Dermis microvascular lymphatic vessel endothelial cell (primary cell): ENCODE measurements at places on chromosomes 7 and 10.
A peak's percentile ranks its signal among the peaks of the same experiment; 100 is the strongest.

DNA sequence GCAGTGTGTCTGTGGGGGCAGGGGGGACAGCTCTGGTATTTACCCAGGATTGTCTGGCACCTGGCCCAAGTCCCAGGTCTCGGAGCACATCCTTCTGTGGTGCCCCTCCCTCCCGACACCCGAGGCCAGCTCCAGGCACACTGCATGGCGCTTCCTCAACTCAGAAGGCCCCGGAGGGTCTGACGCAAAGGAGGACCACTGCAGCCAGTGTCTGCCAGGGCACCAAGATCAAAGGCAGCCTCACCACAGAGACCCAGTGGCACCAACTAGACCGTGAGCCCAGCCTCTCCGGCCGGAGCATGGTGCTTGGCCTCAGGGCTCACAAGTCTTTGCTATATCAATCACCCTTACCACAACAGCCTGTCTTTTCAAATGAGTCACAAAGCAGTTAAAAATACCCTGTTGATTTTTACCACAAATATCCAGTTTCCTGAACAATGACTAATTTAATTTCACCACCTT is 99.3 kb upstream of the DDC start:
- peak; percentile 81 for DNase-seq

DNA sequence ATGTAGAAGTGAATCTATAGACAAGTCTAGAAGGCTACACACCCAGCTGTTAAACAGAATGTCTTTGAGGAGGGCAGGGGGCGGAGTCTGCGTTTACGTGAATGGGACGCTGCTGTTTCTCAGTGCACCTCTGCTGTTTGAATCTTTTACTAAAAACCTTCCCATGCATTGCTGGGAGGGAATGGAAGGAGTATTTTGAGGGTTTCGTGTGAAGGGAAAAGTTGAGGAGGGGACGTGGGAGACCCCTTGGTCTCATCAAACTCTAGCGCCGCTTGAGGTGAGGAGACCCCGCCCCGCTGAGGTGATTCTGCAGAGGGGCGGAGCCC is 492 bp upstream of the VCL start:
- DNase-seq, result no peak

- DNase-seq, result no peak
These were observed 270.7 kb downstream of the PARD3 start for GRCh38 chr10:34544400-34544799.

GRCh38 chr10:42578019-42578418 is 60.4 kb downstream of the ZNF33B start:
- no peak for DNase-seq

DNA sequence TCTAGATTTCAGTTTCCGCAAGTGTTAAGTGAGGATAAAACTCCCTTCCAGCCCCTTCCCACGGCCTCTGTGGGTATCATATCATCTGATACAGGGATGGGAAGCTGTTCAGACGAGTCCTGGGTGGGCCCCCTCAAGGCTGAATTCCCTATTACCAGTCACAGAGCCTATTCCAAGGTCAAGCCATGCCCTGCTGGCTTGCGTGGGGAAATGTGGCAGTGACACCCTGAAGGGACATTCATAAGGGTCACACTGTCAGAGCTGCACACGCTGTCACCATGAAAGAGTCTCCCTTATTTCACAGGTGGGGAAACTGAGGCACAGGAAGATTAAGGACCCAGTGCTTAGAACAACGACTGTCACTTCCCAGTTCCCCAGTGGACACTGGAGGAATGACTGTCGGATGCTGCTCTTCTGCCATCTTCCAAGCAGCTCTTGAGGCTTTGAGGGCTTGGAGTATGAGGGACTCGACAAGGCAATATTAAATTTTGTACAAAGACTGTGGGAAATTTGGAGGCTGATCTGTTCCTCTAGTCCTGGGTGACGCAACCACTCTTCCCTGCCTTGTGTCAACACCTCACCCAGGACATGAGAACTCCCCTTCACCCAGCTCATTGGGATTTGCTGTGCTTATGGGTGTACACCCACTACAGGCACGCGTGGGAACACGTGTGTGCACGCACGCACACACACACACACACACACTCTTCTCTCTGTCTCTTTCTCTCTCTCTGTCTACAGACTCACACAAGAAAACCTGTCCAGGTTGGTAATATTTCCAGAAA is 386.0 kb downstream of the RPS24 start:
- DNase-seq, result no peak

GRCh38 chr7:80634505-80634904 is 3.9 kb upstream of the CD36 start:
- DNase-seq, result peak; percentile 31

GRCh38 chr7:99784007-99784406 is at the start of gene CYP3A4:
Gene CYP3A4, minus strand, starts transcription at chr7:99784184. Its CDS starts 103 bp downstream, at chr7:99784081.
- DNase-seq, result no peak

- no peak for DNase-seq
These were observed 33.8 kb downstream of the GNG11 start for GRCh38 chr7:93955304-93955703.

DNA sequence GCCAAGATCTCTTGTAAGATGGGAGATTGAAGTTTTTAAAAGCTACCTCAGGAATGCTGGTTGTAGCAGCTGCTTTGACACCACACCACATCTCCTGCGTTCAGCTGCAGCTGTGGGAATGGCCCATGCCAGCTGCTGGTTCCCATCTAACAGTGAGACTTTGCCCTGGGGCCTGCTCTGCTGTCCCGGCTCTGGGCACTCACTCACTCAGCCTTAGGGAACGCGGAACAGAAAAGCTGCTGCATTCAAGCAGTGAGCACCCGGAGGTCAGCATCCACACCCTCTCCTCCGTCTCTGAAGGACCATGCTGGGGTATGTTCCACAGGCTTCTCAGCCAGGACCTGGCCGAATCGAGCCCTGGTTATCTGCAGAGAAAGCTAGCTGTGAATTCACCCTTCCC is 197.1 kb upstream of the CXCL12 start:
- DNase-seq, result no peak

GRCh38 chr10:49759787-49760551 is 2.2 kb downstream of the OGDHL start:
- DNase-seq, result no peak

GRCh38 chr10:126226988-126227761 is 161.1 kb downstream of the ADAM12 start:
- no peak for DNase-seq

GRCh38 chr10:101601541-101601940 is 13.4 kb downstream of the DPCD start:
- no peak for DNase-seq

DNA sequence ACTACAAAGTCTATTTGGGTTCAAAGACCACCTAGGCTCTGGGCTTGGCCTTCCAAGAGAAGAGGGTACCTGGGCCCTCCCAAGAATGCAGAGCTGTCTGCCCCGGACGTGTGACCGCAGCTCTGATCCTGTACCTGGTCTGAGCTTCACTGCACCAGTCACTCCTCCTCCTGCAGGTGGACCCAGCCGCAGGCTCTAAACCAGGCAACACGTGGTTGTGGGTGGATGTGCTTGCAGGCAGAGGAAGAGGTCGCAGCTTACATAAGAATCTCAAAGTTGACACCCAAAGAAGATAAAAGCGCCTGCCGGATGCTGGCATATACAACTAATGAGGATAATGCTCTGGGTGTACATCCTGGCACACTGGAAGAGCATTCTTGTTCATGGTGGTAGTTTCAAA is 9.4 kb upstream of the PFKP start:
- DNase-seq, result no peak

GRCh38 chr10:35614312-35614711 is 9.2 kb downstream of the GJD4 start:
- no peak for DNase-seq

GRCh38 chr7:127822822-127823508 is 171.0 kb downstream of the SND1 start:
- DNase-seq, result no peak

GRCh38 chr10:33277135-33277536 is 57.3 kb downstream of the NRP1 start:
- DNase-seq, result peak; percentile 88

DNA sequence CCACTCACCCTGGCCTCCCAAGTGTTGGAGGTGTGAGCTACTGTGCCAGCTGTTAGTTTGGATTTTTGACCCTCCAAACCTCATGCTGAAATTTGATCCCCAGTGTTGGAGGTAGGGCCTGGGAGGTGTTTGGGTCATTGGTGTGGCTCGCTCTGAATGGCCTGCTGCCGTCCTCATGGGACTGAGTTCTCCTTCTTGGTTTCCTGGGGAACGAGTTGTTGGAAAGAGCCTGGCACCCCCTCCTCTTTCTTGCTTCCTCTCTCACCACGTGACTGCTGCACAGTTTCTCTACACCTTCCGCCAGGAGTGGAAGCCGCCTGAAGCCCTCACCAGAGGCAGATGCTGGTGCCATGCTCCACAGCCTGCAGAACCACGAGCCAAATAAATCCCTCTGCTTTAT is 253.5 kb downstream of the PHTF2 start:
- no peak for DNase-seq

GRCh38 chr7:7943951-7944350 is 24.6 kb upstream of the GLCCI1 start:
- no peak for DNase-seq

GRCh38 chr10:76139431-76139830 is 708.0 kb downstream of the LRMDA start:
- DNase-seq, result no peak

- DNase-seq, result no peak
These were observed 1.2 kb upstream of the ZNF746 start for GRCh38 chr7:149498811-149499210.

- no peak for DNase-seq
These were observed 272.9 kb downstream of the WDR37 start for GRCh38 chr10:1328981-1329614.

DNA sequence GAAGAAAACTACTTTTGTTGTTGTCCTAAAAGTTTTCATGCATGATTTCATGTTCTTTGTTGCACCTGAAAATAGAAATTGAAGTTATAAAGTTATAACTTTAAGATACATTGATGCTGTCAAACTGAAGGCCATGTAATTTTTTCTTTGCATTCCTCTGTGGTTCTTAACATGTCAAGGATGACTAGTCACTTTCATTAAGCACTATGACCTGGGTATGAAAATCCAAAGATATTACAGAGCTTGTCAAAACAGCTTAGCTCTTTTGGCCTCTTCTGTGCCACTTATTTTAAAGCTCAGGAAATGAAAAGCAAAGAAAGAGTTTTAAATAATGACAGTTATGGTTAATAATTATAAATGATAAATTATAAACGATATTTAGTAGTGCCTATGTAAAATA is 241.6 kb upstream of the CACNA2D1 start:
- DNase-seq, result no peak
